Right ventricle myocardium superior (tissue), 1 donor: ENCODE measurements at places on chromosomes 6 and 20. TPM values are rescaled to one million over a fixed set of nuclear protein-coding genes. Genes with fewer than 3 reads are reported as not detected.

Gene CRIP3
- 4.1 TPM for total RNA-seq

Gene TFAP2B
- total RNA-seq, result not detected

Gene ABCC10
- total RNA-seq, result 9.8 TPM

Gene SIM1
- not detected for total RNA-seq

Gene PRSS16
- total RNA-seq, result not detected

Gene TMEM151B
- total RNA-seq, result not detected

Gene PEX7
- 12.0 TPM for total RNA-seq

DNA sequence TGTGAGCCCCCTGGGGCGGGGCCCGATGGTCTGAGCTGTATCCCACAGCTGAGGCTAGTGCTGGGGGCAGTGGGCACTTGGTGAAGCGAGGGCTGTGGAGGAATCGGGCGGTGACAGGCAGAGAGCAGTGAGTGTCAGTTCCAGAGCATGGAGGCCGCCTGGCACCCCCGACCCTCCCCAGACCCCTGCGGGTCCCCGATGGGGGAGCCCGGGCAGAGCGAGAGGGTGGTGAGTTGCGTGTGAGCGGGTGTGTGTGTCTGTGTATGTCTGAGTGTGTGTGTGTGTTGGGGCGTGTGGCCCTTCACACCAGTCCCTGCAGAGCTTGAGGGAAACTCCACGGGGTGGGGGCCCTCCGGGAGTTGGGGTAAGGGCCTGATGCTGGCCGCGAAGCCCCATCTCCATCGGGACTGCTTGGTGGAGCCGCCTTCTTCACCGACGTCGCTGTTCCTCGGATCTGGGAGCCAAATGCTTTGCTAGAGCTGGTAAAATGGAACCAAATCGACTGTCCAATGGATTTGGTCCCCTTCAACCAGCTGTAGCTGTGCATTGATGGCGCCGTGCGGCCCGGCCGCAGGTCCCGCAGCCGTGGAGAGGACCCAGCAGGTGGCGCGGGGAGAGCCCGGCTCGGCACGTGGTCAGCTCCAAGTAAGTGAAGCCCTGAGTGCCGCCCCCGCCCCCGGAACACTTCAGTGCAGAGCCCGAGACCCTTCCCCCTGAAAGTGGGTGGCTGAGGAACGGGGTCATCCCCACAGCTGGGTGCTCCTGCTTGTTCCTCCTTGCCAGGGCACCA lies 77.7 kb upstream of the SLCO4A1 start:
- DNase-seq, result no peak

DNA sequence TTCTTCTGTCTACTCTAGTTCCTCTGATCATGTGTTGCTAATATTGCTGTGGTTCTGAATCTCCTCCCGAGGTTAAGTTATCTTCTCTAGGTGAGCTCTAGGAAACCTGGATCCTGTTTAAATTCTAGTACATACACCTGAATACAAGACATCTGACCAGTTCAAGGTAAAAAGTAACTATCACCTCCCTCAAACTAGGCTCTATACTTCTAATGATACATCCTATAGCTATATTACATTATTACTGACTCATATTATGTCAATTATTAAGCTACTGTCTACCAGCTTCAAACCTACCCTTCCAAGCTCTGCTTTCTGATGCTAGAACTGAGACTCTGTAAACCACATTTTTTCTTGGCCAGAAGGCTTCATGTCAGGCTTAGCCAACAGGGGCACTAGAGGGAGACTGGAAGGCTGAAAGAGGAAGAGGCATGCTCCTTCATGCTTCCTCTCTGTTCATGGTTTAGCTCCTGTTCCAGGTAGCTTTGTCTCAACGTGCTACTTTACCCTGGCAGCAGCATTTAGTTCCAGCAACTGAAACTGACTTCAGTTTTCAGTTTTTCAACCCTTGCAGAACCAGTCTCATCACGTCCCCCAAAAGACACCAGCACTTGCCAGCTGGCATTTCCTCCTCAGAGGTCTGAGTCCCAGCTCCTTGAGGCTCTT lies 148.4 kb upstream of the TOP1 start:
- no peak for DNase-seq

GRCh38 chr20:44837946-44838345 lies 27.6 kb upstream of the RIMS4 start:
- no peak for DNase-seq

GRCh38 chr20:59750209-59750840 lies 146.0 kb downstream of the PHACTR3 start:
- no peak for DNase-seq

DNA sequence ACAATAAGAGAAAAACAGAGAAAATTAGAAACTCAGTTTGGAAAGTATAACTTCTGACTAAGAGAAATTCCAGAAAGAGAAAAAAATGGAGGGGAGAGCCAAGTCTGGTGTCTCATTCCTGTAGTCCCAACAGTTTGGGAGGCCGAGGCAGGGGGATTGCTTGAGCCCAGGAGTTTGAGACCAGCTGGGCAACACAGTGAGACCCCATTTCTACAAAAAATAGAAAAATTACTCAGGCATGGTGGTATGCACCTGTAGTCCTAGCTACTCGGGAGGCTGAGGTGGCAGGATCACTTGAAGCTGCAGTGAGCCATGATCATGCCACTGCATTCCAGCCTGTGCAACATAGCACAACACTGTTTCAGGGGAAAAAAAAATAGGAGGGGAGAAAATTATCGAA lies 3.1 kb upstream of the KIF3B start:
- no peak for DNase-seq

GRCh38 chr20:44829688-44830087 lies 19.3 kb upstream of the RIMS4 start:
- no peak for DNase-seq

GRCh38 chr6:23499549-23499948 lies 626.5 kb upstream of the NRSN1 start:
- no peak for DNase-seq

DNA sequence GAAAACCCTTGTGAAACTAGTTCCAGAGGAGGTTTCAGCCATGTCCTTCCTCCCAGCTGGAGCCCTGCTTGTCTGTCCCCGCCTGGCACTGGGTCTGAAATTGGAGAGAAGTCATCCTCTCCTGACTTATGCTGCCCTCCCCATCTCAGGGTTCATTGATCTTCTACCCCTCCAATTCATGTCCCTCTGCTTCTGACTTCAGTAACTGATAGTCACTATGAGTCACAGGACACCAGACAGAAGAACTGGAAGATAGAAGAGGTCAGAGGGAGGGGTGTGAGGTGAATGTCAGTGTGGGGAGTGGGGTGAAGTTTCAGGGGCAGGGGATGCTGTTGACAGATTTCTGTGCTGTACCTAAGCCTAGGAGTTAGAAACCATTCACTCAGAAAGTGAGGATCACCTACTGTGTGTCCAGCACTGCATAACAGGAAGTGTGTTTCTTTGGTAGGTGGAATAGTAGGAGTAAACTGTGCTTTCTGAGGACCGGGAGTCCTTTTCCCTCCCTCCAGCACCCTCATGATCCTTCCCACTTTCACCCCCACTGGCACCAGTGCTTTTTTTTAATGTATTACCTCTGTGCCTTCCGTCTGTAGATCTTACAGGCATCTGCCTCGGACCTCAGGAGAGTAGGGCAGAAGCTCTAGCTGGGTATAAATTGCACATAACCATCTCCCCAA lies 627 bp upstream of the RPP21 start:
- DNase-seq, result no peak

GRCh38 chr20:56223352-56223751 lies 25.2 kb upstream of the MC3R start:
- no peak for DNase-seq
